T-cell (primary cell): ENCODE measurements at places on chromosomes 3 and 15.

DNA sequence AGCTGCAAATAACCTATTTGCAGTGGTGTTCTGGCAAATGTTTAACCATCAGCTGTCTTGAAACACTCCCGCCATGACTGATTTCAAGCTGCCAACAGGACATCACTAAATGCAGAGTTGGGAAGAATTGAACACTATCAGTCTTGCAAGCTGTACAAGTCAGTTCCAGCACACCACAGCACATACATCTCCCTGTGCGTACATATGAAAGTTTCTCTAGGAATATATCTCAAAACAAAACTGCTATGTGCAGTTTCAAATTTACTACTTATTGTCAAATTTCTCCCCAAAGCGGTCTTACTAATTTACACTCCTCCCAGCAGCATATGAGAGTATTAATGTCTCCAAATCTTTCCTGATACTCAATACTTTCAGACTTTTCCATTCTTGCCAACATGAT lies 30.4 kb upstream of the CORO2B start:
- no peak for DNase-seq
- H3K27ac ChIP-seq, result no peak overlapping the region
- no peaks in the 10 kb centered on the region for H3K4me1 ChIP-seq

GRCh38 chr3:37968813-37969595 lies 21.6 kb upstream of the VILL start:
- no peak for DNase-seq
- H3K27ac ChIP-seq, result no peak overlapping the region
- H3K4me3 ChIP-seq, result no peak overlapping the region
- peaks cover 3% of the 10 kb centered on the region for H3K4me1 ChIP-seq
- no peaks in the 10 kb centered on the region for H3K36me3 ChIP-seq
- peaks cover 4% of the 10 kb centered on the region for H3K27me3 ChIP-seq

- no peak overlapping the region for H3K27ac ChIP-seq
- no peaks in the 10 kb centered on the region for H3K27me3 ChIP-seq
- H3K4me3 ChIP-seq, result no peak overlapping the region
- no peak for DNase-seq
Observed at GRCh38 chr15:88487178-88487795, 19.8 kb downstream of the MRPS11 start.

DNA sequence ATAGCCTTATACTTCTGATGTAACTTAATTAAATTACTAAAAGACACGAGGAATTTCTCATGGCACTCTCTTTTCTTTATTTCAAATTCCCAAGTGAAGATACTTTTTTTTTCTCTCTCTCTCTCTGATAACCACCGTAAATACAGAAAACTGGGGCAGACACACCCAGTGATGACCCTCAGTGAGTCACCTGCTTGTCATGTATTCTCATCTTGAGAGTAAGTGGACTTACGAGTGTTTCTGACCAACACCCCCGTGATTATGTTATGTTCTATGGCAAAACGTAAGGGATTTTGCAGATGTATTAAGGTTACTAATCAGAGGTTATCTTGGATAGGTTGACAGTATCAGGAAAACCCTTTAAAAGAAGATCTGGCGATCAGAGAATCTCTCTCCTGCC lies 348.8 kb upstream of the ZNF717 start:
- no peaks in the 10 kb centered on the region for H3K36me3 ChIP-seq
- no peak for DNase-seq
- H3K27ac ChIP-seq, result no peak overlapping the region
- no peak overlapping the region for H3K4me3 ChIP-seq
- H3K27me3 ChIP-seq, result no peaks in the 10 kb centered on the region

DNA sequence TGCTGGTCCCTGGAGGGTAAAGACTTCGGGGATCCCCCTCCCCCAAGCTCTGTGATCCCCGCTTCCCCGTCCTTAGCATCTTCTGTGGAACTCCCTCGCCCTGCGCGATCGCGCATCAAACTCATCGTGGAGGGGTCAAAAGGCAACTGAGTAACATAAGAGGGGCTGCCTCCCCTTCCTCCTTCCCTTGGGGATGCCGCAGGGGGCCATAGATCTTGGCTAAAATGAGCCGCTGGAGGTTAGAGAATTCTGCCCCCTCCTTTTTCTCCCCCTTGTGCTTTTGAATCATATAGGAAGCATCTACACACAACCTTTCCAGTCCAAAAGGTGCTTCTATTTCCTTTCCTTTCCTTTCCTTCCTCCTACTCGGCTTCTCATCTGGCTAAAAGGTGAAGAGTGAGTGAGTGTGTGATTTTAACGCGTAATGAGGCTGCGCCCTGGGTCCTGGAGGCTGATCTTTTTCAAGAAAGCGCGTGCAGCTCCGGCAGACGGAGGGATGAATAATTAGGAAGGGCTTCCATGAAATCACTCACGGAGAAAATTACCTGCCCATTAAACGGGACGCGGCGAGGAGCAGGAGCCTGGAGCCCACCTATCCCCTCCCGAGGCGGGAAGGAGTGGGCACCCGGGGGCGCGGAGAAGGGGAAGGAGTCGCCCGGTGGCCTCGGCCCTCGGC lies 831 bp upstream of the ROBO2 start:
- no peak for DNase-seq
- H3K27ac ChIP-seq, result no peak overlapping the region
- H3K27me3 ChIP-seq, result peaks cover 21% of the 10 kb centered on the region
